ENCODE measurements at places on chromosomes 1 and 21.

DNA sequence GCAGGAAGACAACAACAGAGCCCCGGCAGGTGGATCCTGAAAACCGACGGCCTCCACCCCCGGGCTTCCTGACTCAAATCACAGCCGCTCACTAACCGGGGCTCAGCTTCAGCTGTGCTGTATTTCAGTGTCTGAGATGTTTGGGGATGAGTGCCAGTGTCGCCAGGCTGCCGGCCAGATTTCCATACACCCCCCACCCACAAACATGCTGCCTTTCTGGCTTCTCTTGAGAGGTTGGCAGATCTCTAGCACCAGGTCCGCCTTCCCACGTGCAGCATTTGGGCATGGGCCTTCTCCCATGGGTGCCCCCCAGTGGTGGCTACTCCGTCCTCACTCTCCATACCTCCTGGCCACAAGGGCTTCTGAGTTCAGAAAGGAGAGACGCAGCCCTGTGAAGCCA is 34.8 kb downstream of the KCNAB2 start:
- DNase-seq, result no peak

GRCh38 chr1:228094432-228095016 is 8.6 kb downstream of the C1orf35 start:
- no peak for DNase-seq

- DNase-seq, result no peak
Measured at GRCh38 chr1:50913954-50914353, 46.1 kb downstream of the FAF1 start.

GRCh38 chr21:29914326-29914725 is 25.5 kb downstream of the GRIK1 start:
- DNase-seq, result no peak

DNA sequence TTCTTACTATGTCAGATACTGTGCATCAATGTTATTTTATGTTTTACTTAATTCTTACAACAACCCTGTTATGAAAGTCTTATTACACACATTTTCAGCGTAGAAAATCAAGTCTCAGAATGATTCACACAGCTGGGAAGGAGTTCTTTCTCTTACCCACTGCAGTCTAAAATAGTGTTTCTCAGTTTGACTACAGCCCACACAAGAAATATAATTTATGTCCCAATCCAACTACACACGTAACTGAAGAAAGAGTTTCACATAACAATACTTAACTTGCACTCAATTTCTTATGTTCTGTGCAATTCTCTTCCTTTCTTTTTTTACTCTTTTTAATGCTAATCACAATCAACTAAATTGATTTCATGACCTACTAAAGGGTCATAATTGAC is 252.8 kb upstream of the ADGRL2 start:
- no peak for DNase-seq

DNA sequence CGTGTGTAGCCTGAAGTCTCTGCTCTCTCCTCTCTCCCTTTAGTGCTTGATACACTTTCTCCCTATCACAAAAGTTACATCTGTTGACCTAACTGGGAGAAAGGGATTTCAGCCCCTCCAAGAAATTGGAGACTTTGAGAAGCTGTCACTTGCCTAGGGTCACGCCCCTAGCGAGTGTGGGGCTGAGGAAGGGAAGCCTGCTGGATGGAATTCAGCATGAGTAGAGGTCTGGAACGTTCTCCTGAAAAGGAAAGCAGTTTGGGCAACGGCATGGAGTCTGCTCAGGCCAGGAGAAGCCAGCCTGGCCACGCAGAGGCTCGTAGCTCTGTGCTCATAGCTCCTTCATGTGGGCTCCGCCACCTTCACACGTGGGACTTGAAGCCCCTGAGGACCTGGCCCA is 22.4 kb downstream of the COL16A1 start:
- DNase-seq, result no peak

DNA sequence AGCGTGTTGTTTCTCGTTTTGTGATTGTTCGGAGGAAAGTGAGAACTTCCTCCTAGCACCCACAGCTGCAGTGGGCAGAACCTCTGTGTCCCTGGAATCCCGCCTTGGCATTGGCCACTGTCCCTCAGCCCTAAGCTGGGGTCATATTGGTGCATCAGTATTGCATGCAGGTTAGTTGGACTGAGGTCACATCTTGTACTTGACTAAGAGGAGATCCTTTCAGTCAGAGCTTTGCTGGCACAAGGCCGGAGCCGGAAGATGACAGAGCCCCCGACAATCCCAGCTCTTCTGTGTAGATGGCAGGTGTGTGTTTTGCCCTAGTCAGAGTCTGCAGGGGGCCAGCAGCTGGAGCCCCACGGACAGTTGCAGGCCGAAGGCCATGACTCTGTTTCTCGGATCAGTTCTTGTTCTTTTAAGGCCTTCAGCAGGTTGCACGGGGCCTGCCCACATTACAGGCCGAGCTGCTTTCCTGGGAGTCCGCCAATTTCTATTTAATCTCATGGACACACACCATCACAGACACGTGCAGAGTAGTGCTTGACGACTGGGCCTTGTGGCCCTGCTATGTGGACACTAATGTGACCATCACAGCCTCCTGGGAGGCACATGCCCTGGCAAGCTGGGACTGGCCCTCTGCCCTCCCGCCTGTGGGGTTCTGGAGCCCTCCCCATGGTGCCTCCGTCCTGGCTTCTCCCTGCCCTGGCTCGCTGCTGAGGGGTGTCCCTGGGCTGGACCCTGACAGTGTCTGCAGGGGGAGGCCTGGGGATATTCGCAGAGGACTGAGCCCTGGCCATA is 14.9 kb downstream of the SNAP47 start:
- DNase-seq, result no peak

DNA sequence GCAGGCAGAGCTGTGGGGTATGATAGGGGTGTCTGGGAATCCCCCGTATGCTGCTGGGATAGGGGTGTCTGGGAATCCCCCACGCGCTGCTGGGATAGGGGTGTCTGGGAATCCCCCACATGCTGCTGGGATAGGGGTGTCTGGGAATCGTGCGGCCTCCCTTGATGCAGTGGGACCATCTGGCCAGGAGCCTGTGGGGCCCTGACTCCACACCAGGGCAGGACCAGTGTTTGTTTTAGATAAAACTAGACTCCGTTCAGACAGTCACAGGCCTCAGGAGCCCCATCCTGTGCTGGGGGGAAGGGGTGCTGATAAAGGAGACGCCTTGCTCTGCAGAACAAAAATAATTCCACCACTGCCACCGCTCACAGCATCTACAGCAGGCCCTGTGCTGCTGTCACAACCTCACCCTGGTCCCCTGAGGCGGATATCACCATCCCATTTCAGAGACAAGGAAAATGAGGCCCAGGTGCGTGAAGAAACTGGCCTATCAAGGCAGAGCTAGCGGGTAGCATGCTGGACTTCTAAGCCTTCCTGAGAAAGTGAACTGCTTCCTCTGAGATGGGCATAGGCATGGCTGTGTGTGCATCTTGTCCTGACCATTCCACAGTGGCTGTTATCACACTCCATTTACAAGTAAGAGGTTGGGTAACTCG is 24.0 kb downstream of the ECE1 start:
- no peak for DNase-seq
